ENCODE measurements at places on chromosomes 1 and 21. TPM values are rescaled to one million over a fixed set of nuclear protein-coding genes. Genes with fewer than 3 reads are reported as not detected.

DNA sequence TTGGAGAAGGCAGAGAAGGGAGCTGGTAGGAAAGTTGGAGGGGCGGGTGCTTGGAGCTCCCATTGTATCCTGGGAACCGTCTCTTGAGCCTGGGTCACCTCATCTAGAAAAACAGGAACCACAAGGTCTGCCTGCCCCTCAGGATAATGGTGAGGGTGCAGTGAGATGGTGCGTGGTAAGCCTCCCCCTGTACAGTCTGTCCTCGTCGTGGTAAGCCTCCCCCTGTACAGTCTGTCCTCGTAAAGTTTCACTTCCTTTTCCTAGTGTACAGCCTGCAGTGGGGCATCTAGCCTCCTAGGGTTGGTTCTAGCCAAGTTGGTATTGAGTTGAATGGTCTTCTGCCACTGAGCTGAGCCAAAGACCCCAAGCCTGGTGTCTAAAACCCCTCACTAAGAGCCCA is 66.5 kb upstream of the IGSF21 start:
- no peaks in the 10 kb centered on the region for H3K27me3 ChIP-seq
- no peaks in the 10 kb centered on the region for H3K36me3 ChIP-seq
- no peaks in the 10 kb centered on the region for H3K4me1 ChIP-seq
- no peak overlapping the region for H3K27ac ChIP-seq
- no peak overlapping the region for H3K4me3 ChIP-seq

The PGLYRP4 gene
- not detected for total RNA-seq

GRCh38 chr21:41102281-41102680 is 65.7 kb upstream of the BACE2 start:
- DNase-seq: no peak
- H3K4me1 ChIP-seq: no peaks in the 10 kb centered on the region
- H3K4me3 ChIP-seq: no peak overlapping the region
- H3K27ac ChIP-seq: no peak overlapping the region
- no peaks in the 10 kb centered on the region for H3K36me3 ChIP-seq

The ECM1 gene
- 8.5 TPM for total RNA-seq

The PTGFR gene
- total RNA-seq: 1.7 TPM

All from gastrocnemius medialis (tissue), 4 donors.